ENCODE measurements at places on chromosomes 4 and X. TPM values are rescaled to one million over a fixed set of nuclear protein-coding genes. Genes with fewer than 3 reads are reported as not detected.

MAB21L2 gene
- total RNA-seq: 33.3 TPM

CXCR3 gene
- total RNA-seq: not detected

USP17L12 gene
- not detected for total RNA-seq

VSIG1 gene
- total RNA-seq: not detected

All from osteoblast (primary cell).